ENCODE measurements at places on chromosomes 7 and 10.

GRCh38 chr7:42183547-42183946, 53.5 kb downstream of the GLI3 start:
- DNase-seq, result no peak

DNA sequence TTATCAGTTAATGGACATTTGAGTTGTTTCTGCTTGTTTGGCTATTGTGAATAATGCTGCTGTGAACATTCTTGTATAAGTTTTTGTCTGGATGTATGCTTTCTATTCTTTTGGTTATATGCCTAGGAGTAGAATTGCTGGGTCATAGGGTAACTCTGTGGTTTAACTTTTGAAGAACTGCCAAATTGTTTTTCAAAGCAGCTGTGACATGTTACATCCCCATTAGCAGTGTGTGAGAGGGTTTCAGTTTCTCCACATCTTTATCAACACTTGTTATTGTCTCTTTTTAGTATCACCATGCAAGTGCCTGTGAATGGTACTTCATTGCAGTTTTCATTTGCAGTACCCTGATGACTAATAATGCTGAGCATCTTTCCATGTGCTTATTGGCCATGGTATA, 2.1 kb upstream of the NDUFB8 start:
- no peak for DNase-seq

- DNase-seq, result peak; percentile 40
Measured at GRCh38 chr10:75191821-75192568, 18.6 kb upstream of the VDAC2 start.

GRCh38 chr10:133156674-133157579, 3.1 kb upstream of the KNDC1 start:
- no peak for DNase-seq

DNA sequence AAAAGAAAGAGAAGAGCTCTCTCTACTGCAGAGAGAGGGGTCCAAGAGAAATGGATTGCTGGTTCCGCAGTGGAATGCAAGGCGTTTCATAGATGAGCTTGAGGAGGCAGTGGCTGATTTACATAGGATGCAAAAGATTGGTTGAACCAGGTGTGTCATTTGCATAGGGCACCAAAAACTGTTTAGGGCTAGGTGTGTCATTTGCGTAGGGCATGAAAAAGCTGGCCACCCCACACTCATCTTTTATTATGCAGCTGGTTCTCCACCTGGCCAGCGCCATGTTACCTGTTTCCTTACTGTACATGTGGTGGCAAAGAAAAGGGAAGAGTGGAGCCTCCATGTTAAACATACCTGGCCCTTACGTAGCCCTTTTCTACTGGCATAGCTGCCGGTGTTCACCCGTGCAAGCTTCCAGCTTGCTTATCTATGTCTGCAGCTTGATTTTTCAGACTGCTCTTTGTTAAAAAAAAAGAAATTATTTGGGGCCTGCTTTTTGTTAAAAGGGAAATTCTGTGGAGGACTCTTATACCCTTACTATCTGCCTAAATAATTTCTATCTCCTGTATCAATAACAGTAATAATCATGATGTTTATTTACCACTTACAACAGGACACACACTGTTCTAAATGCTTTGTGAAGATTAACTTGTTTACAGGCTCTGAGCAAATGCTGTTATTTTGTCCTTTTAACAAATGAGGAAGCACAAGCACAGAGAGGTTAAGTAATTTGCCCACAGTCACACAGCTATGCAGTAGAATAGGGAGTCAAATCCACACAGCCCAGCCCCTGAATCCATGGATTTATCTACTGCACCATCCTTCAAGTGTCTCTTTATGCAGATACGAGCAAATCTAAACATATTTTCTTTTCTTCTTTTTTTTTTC, 33.3 kb downstream of the CASP7 start:
- DNase-seq, result no peak

- no peak for DNase-seq
Measured at GRCh38 chr7:150685219-150686029, at the start of gene GIMAP2. GIMAP2 (plus strand) TSS chr7:150685706; CDS start chr7:150687060, 1,354 bp downstream.

DNA sequence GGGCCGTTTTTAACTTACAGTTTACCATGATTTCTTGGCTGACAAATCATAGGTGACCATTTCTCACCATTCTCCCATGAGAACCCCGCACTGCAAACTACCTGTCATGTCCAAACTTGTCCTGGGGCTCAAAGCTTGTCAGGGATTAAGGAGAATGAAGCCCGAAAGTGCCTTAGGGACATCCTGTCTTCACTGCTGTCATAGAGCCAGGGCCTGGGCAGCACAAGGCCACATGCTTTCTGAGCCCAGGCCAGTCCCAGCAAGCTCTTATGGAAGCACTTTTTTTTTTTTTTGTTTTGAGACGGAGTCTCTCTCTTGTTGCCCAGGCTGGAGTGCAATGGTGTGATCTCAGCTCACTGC, 33.9 kb downstream of the CCM2 start:
- no peak for DNase-seq

GRCh38 chr7:68133045-68133444, 1136.4 kb downstream of the TYW1 start:
- DNase-seq, result no peak
